GM20000 (cell line): ENCODE measurements at places on chromosomes 6 and 20.
A peak's percentile ranks its signal among the peaks of the same experiment; 100 is the strongest.

DNA sequence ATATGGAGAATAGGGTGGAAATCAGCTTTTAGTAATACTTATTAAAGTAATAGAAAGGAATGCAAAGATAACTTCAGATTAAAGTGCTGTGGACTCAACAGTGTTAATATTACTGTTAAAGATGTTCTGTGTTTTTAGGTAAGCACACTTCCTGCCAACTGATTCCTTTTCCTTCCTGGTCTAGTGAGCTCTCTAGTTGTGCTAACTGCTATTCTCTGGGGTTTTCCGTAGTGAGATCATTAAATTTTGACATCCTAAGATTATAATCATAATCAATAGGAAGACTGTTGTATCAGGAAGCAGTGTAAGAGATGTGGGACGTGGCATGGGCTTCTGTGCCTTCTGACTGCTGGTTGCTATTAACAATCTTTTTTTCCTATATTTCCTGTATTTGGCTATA is 1.2 kb upstream of the TMEM217 start:
- DNase-seq, result no peak

- DNase-seq, result no peak
These were observed 144.4 kb upstream of the EXOC2 start for GRCh38 chr6:837380-837779.

DNA sequence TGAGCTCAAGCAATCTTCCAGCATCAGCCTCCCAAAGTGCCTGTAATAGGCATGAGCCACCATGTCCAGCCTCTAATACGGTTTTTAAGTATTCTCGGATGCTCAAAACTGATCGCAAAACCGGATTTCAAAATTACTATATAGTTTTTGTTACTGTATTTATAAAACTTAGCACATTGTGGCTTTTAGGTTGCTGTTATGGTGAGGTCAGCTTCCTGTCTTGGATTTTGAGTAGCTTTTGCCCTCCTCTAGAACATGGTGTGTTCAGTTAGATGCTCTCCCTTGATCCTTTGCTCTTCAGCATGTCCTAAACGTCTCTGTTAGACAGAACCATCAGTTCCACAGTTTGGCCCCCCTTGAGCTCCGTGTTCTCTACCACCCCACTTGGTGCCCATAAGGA is 96.2 kb downstream of the RPP40 start:
- peak; percentile 53 for DNase-seq

GRCh38 chr6:31664790-31665500 is at the start of gene GPANK1:
Gene GPANK1, minus strand, starts transcription at chr6:31664997. Its CDS starts 519 bp downstream, at chr6:31664478.
- peak; percentile 83 for DNase-seq
